GM12891 (cell line): ENCODE measurements at places on chromosomes 6 and 20.

DNA sequence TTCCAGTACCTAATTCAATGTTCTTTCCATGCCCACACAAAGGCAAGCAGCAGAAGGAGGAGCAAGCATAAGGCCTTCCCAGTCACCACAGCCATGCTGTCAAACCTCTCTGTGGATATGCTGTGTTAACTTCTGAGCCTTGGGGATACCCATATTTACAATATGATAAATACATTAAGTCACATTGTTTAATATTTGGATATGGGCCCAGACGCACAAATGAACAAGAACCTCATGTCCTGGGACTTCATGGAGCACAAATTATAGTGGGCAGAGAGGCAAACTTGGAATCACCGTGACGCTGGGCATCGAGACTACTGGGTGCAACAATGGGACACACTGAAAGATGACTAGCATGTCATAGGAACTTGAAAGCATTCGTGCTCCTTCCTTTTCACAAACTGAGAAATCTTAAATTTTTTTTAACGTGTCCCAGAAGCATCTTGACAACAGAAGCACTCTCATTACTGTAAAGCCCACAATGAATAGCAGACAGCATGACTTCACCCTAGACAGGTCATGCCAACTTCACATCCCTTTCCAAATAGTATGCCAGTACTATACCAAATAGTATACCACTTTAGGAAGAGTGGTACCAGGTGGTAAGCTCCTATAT is 16.0 kb downstream of the SOD2 start:
- DNase-seq = no peak

GRCh38 chr6:25105070-25105925 is 169.5 kb upstream of the RIPOR2 start:
- DNase-seq = no peak

DNA sequence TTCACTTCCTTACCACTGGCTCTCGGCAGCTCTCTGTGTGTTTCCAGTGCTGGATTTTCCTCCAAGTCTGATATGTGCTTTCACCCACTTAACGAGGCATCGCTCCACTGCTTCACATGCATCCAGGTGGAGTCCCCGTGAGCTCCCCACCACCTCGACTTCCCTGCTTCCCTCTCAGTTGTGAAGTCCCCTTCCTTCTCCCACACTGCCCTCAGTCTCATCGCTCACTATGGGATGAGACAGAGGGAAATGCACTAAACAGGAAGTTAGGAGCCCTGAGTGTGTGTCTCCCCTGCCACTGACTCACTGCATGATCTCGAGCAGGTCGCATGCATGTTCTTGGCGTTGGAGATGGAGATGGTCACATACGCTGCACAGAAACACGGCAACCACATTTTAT is 84.0 kb downstream of the MTHFD1L start:
- DNase-seq = no peak

DNA sequence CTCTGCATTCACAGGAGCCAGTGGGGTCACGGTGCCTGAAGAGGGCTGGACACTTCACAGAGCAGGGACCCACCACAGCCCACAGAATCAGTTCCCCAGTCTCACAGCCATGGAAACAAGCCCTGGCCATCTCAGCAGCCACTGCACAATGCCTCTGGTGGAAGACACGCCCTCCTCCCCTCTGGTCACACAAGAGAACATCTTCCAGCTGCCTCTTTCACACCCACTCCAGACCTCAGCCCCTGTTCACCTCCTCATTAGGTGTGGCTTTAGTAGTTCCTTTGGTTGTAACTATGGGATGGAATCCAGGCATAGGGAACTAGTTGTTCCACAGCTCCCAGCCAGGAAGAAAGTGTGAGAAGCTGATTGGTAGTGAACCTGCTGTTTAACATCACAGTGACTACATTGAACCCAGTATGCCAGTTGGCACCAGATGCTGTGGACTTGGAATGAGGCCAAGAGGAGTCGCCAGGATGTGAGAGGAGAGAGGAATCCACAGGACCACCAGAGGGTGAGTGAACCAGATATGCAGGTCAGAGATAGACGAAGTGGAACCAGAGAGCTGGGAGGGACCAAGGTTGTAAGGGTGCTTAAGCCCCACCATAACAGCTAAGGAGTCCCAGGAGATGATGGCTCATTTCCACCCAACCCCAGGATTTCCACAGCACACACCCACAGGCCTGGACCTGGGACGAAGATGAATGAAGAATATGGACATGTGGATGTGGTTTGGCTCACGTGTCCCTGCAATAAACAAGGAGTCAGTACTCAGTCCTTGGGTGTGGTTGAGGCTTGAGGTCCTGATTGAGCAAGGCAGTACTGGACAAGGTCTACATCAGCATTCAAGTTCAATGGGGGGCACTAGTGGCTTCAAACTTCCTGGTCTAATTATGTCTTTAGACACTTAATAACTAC is 8.8 kb upstream of the BTN3A3 start:
- DNase-seq = no peak

DNA sequence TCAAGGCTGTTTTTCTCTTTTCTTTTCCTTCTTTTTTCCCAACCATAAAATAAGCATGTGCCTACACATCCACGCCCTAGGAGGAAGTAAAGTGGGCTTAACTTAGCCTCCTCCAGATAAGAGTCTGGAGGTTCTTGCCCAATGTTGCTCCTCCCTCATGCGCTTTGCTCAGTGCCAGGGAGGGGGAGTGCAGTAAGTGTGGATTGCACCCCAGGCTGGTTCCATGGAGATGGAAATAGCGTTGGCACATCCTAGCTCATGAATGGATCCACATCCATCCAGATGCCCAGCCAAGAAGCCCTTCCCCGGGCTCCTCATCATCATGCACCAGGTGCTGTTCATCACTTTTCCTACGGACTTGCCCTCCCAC is 58.2 kb downstream of the NEDD9 start:
- no peak for DNase-seq

DNA sequence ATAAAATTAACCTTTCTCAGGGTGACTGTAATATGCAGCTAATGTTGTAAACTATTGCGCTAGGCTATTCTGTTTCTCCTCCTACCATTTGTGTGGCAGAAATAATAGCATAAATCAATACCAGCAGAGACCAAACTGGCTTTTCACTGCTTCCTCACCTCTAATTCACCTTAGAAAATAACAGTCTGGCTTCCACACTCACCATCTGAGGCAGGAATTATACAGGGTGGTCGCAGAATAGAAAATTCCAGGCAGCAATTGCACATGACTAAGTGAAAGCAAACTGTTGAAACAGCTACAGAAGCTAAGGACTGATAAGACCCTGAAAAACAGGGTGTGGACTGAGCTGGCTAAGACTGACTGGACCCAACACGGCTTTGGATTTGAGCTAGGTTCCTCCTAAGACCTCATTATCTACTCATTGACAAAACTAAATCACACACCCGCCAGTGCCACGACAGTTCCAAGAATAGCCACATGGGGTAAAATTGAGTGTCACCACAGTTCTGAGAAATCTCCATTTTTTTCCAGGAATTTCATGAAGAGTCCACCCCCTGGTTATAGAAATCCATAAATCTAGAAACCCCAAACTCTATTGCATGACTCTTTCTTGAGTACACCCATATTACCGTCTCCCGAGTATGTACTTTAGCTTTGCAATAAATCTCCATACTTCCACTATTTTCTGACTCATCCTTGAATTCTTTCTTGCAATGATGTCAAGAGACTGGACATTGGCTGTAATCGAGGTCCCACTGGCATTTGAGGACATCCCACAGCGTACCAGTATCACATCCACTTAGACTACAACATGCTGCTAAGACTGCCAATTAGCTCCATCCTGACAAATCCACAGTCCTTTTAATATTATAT is 60.9 kb upstream of the KCNQ5 start:
- no peak for DNase-seq

- no peak for DNase-seq
These were observed 7.9 kb upstream of the FAM209A start for GRCh38 chr20:56516631-56517030.

DNA sequence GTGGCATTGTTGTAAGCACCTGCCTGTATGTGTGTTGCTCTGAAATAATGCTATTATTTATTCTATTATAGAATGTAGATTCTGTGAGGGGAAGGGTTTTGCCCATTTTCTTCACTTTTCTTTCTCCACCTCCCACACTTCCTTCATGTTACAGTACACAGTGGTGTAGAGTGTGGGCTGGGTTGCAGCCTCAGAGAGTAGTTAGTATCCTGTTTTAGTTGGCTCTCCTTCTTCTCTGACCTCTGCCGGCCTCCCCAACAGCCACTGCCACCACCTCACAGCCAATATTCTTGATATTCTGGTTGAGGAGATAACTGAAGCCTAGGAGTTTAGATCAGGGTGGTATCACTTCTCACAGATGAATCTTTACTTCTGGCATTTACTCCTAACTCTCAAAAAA is 143.4 kb downstream of the BCKDHB start:
- DNase-seq = no peak

DNA sequence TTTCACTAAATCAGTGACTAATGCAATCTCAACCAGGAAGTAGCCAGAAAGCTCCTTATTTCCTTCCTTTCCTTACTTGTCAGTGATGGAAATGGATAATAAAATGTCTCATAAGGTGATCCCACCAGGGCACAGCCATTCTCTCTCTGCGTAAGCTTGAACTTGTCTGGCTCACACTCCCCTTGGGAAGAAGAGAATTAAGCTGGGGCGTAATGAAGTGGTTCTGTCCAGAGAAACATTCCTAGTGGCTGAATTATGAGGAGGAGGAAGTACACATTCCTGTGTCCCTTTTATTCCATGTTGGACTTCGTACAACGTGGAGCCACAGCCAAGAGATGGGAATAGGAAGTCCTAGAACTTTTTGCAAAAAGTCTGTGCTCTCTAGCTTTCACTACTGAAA is 93.7 kb downstream of the MTHFD1L start:
- DNase-seq = no peak

DNA sequence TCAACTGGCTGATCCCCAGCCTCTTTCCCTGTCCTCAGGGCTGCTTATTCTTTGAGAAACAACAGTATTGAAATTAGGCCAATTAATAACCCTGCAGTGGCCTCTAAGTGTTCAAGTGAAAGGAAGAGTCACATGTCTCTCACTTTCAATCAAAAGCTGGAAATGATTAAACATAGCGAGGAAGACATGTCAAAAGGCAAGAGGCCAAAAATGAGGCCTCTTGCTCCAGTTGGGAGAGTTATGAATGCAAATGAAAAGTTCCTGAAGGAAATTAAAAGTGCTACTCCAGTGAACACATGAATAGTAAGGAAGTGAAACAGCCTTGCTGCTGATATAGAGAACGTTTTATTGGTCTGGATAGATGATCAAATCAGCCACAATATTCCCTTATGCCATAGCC is 131.5 kb downstream of the MACROD2 start:
- DNase-seq = no peak

- no peak for DNase-seq
These were observed 194.9 kb downstream of the PHACTR1 start for GRCh38 chr6:12911427-12911826.
